Tibial nerve (tissue), 4 donors: ENCODE measurements at places on chromosomes 5 and 9.
A peak's percentile ranks its signal among the peaks of the same experiment; 100 is the strongest.

GRCh38 chr5:1322955-1323802 is 21.7 kb downstream of the CLPTM1L start:
- DNase-seq, result no peak

DNA sequence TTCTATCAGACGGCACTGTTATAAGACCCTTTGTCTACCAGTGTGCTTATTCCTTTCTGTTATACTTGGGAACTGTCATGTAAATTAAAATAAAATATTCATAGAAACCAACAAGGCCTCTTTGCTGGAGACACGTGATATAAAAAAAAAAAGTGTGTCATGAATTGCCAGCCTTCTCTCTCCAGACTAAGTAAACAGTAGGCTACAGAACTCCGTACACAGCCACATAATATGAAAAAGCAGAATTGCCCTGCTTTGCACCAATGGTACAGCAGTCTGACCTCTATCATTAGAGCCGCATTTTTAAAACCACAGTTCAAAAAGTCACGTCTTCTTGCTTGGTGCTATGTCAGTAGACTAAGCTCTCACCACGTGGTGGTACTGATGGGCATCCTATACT is 231.3 kb downstream of the SEMA5A start:
- DNase-seq, result no peak

DNA sequence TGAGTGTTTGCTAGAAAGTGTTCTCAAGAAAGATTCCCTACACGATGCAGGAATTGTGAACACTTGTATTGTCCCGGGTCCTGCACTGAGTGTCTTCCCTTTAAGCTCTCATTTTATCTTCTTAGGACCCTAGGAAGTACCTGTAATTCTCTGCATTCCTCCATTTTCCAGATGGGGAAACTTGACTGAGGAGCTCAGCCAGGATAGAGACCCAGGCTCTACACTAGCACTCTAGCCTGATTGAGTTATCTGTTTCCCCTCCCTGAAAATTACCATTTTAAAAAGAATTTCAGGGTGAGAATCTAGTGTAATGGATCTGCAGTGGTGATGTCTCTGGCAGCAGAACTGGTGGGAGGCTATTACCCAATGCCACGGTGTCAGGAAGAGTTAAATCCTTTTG is 453.9 kb downstream of the KDM4C start:
- DNase-seq, result no peak

- DNase-seq, result no peak
Observed at GRCh38 chr5:59543821-59544442, 349.6 kb downstream of the PDE4D start.

GRCh38 chr5:42564689-42565356 is 141.6 kb downstream of the GHR start:
- no peak for DNase-seq

- DNase-seq, result no peak
Observed at GRCh38 chr5:29077451-29077850, 2039.1 kb upstream of the CDH9 start.

- DNase-seq, result peak; percentile 12
Observed at GRCh38 chr9:12817702-12818101, 42.9 kb downstream of the LURAP1L start.

- no peak for DNase-seq
Observed at GRCh38 chr5:74027732-74028338, 401.8 kb downstream of the ARHGEF28 start.

GRCh38 chr5:53426878-53427277 is 53.6 kb upstream of the FST start:
- DNase-seq, result no peak

GRCh38 chr9:22773501-22774220 is 327.0 kb downstream of the DMRTA1 start:
- no peak for DNase-seq

GRCh38 chr5:179874536-179875292 is 16.1 kb upstream of the MRNIP start:
- DNase-seq, result no peak

DNA sequence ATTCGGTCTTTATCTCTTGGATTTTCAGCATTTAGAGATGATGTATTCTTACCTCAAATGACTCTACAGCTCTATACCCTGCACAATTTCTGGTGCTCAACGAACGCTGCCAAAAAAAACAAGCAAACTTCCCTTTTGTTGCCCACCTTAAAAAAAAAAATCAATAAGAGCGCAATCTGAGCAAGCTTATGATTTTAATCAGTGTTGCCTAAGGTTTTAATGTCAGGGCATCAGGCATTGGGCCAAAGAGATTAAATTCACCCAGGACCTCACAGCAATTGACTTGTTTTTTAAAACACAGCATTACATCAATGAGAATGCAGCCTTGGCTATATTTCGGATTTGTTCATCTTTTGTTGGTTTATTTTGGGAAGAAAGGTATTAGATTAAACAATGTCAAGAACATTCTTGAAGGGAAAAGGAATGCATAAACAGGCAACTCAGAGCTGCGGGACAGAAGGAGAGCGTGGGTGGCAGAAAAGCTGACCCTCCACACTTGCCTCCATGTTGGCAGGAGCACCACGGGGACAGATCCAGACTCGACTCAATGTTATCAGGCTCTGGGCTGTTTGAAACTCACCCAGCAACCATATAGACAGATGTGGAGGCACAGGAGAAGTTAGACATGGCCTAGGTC is 127.5 kb upstream of the DAPK1 start:
- DNase-seq, result no peak

DNA sequence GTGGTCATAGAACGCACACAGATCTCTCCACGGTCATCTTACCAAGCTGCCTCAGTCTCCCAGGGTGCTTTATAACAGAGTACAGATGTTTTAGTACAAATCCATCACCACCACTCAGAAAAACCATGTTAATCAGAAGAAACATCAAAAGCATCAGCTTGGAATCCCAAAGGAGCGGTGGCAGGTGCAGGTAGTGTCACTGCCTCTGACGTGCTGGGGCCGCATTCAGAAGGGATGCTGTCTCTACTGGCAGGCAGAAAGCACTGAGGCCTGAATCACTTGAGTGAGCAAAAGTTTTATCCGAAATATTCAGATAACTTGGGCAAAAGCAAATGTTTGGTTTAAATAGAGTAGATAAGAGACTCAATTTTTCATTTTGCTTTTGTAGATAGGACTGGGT is 448.4 kb upstream of the ZNF608 start:
- DNase-seq, result no peak
